Anterior cingulate cortex (tissue), 58 donors: ENCODE measurements at places on chromosomes 6 and 20.
A peak's percentile ranks its signal among the peaks of the same experiment; 100 is the strongest.

DNA sequence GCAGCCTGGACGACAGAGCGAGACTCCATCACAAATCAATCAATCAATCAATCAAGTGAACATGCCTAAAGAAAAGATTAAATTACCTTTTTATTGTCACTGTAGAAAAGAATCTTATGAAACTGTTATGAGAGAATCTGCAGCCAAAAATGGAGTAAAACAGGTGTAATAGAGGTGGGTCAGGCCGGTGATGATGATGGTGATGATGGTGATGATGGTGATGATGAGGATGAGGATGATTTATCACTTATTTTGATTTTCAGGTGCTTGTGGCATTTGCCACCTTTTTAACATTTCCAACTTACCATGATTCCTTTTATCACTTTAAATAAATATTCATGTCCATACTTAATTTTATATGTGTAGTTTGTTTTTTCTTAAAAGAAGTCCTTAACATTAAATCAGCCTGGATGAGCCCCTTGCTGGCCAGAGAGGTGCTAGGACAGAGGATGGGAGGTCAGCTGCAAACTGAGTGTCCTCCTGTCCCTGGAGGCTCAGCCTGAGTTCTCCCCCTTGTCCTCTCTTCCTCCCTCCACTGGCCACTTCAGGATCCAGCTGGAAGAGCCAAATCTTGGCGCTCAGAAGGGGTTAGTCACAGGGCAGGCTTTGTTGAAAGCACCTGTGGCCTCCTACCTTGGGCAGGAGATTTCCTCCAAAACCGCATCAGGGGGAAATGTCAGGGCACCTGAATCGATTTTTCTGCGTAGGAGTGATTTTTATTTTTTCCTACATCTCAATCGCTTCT, 32.6 kb downstream of the SLC2A10 start:
- no peak for DNase-seq

DNA sequence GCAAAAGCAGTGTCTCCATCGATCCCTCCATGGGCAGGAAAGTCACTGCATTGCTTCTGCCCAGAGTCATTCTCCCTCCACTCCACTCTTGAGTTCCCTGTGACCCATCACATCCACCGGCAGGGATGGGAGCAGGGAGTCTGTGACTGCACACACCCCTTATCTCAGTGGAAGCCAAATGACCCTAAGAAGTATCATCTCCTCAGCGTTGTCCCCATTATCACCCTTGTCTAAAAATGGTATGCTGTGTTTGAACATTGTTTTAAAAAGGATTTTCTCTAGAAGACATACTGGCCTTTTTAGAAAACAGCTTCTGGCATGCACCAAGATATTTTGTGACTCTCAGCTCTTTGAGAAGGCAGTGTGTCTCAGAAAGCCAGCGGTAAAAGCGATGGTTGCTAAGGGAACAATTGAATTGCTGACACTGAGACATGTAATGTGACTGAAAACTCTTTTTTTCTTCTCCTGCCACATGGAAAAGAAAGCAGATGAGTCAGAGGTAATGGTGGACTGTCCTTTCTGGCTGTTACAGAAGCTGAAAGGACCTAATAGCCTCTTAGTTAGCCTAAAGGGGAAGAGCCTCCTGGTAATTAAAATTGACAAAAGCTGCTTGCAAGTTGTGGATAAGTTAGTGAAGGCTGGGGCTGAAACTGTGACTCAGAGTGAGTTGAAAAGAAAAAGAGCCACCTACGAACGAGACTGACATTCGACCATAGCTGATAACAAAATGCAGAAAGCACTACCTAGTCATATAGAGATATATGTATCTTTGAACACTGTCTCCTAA, 120.5 kb downstream of the MAP3K7 start:
- no peak for DNase-seq

DNA sequence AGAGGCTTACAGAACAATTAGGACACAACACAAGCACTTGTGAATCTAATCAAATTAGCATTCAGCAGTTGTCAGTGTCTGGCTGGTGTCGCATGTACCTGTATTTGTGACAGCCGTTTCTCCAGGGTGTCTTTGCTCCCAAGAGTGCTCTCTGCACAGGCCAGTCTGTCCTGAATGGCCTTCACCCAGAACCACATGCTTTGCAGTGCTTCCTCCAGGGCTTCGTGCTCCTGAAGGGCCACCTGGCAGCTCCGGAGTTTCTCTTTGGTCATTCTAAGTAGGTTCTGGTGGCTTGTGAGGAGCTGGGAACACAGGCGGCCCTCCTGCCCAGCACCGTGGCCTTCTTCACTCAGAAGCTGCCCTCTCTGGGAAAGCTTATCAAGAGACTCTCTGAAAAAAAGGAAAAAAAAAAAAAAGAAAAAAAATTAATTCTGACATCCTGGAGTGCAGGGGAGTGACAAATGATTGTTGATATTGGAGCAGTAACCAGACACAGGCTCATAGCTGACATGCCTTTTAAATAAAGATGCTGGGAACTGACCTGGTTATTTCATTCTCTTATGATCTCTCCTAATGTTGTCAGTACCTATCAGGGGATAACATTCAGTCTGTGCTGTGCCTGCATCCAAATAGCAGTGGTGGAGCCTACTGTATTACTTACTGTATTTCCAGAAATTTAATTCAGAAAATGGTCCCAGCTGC, 245.8 kb downstream of the SYNE1 start:
- DNase-seq = no peak

DNA sequence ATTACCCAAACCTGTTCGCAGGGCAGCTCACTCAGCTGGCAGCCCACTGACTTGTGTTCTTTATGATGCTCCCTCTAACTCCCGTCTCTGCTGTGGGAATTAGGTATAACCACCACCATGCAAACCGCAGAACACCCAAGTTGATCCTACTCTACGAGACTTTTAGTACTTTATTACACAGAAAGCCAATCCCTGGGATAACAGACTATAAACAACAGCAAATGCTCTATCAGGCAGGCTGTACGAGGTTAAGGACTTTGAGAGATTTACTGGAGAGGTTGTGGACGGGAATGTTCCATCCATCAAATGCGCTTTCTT, 241.1 kb downstream of the FOXC1 start:
- no peak for DNase-seq

- DNase-seq = peak; percentile 7
These were observed 21.4 kb upstream of the TRAM2 start for GRCh38 chr6:52598123-52598823.
